ENCODE measurements at places on chromosomes 6 and 20. TPM values are rescaled to one million over a fixed set of nuclear protein-coding genes. Genes with fewer than 3 reads are reported as not detected.

The FKBP1C gene
- 0.13 TPM for total RNA-seq

The BPI gene
- 0.33 TPM for total RNA-seq

The LY86 gene
- total RNA-seq: not detected

The ZNF311 gene
- 0.49 TPM for total RNA-seq

The PET117 gene
- 3.7 TPM for total RNA-seq

The KCNS1 gene
- total RNA-seq: 6.2 TPM

The LPA gene
- not detected for total RNA-seq

The BPIFB4 gene
- not detected for total RNA-seq
